ENCODE measurements at places on chromosomes 1 and 21.

DNA sequence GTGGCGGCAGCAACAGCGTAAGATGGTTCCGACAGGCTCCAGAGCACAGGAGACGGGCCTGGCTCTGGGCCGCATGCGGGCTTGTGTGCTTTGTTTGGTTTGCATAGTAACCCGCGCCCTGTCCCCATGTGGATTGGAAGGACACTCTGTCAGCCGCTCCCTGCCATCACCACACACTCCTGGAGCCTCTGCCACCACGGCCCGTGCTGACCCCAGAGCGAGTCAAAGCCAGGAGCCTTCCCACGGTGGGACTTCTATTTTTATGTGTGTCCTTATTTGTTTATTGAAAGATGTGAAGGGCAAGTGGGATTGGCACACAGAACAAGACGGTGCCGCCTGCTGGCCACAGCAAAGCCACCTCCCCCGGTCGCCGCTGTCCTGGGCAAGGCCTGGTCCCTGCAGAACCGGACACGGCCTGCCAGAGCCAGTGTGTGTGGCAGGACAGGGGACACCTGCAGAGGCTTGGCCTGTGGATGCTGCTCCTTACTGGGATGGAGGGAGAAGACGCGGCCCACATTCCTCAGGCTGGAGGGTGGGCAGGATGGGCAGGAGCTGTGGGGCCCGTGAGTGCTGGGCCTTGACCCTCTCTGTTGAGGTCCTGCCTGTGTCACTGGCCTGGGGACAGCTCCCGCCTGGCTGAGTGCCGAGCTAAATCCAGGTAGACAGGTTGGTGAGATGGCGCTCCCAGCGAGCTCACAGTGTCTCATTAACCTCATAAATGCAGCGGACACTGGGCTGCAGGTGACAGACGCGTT, 64.4 kb downstream of the AGPAT3 start:
- no peak for DNase-seq

GRCh38 chr1:207128336-207128921, 24.4 kb downstream of the C4BPA start:
- no peak for DNase-seq

DNA sequence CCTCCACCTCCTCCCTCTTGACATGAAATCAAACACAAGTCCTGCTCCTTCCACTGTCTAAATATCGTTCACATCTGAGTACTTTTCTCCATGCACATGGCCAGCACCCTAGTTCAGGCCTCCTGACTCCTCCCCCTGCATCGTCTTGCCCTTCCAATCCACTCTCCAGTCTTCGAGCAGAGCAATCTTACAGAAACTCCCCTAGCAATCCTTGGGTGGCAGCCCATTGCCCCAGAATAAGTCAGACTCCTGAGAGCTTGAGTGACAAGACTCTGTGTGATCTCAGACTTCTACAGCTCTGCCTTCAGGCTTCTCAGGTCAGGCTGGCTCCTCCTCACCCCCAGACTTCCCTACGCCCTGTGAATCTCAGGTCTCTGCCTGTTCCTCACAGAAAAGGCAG, 5.5 kb downstream of the SH2D2A start:
- DNase-seq: no peak

DNA sequence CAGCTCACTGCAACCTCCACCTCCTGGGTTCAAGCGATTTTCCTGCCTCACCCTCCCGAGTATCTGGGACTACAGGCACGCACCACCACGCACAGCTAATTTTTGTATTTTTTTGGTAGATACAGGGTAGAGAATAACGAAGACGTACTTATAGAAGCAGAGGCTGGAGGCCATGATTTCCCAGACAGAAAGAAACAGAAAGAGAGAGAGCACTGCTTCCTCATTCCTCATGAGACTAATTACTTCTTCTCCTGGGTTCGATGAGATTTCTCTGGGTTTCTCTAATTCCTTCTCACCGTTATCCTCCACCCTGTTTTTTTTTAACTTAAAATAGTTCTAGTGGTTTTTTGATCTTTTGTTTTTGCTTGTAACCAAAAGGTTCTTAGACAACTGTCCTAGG, 23.4 kb upstream of the PTP4A2 start:
- no peak for DNase-seq

DNA sequence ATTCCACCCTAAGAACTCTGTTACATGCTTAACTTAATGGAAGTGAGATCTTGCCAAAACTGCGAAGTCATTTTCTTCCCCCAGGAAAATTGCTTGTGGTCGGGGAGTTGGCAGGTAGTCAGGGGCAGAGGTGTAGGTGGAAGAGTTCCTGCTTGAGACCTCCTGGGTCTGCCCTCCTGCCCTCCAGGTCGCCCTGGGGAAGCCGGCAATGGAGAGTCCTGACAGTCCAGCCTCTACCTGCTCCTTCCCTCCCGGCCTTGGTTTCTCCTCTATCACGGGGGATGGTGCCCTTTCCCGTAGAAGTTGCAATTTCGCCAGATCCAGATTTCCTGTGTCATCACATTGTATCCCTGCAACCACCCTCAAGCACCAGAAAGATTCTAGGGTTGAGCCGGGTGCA, 463.8 kb downstream of the MATN1 start:
- DNase-seq: no peak

GRCh38 chr1:202952818-202953217, 5.3 kb downstream of the ADIPOR1 start:
- no peak for DNase-seq

Data from stimulated activated CD8-positive, alpha-beta memory T cell treated with anti-CD3 and anti-CD28 coated beads, Interleukin-2, amount 100 ng/mL, for 48 hours (primary cell).